Stimulated activated CD8-positive, alpha-beta memory T cell treated with anti-CD3 and anti-CD28 coated beads, Interleukin-4, amount 100 ng/mL, for 48 hours (primary cell): ENCODE measurements at places on chromosomes 7 and 10.
A peak's percentile ranks its signal among the peaks of the same experiment; 100 is the strongest.

- DNase-seq = no peak
These were observed 7.4 kb downstream of the PRPS1L1 start for GRCh38 chr7:18020138-18020715.

GRCh38 chr7:159144758-159145489 is at the start of gene VIPR2:
Gene VIPR2 (minus strand): TSS chr7:159144867. CDS start chr7:159144771, 96 bp downstream.
- DNase-seq = peak; percentile 37

DNA sequence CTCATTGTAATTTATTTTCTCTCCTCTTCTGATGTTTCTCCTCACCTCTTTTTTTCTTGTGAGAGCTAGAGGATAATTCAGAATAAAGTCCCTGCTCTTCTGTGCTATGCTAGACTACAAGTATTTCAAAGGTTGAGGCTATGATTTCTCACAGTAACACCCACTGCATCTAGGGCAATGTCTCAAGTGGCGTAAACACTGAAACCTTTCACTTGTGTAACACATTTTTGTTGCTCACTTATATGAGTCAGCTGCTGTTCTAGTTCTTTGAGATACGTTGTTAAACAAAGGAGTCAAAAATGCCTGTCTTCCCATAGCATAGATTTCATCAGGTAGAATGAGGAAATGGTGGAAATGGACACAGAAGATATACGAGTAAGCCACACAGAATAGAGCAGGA is 305.1 kb upstream of the PITRM1 start:
- DNase-seq = no peak

GRCh38 chr7:101168412-101169049 is 3.2 kb upstream of the VGF start:
- peak; percentile 42 for DNase-seq

- DNase-seq = no peak
These were observed 462.3 kb downstream of the PAXIP1 start for GRCh38 chr7:154540596-154540995.

GRCh38 chr7:51234139-51234538 is 82.5 kb downstream of the COBL start:
- DNase-seq = no peak

DNA sequence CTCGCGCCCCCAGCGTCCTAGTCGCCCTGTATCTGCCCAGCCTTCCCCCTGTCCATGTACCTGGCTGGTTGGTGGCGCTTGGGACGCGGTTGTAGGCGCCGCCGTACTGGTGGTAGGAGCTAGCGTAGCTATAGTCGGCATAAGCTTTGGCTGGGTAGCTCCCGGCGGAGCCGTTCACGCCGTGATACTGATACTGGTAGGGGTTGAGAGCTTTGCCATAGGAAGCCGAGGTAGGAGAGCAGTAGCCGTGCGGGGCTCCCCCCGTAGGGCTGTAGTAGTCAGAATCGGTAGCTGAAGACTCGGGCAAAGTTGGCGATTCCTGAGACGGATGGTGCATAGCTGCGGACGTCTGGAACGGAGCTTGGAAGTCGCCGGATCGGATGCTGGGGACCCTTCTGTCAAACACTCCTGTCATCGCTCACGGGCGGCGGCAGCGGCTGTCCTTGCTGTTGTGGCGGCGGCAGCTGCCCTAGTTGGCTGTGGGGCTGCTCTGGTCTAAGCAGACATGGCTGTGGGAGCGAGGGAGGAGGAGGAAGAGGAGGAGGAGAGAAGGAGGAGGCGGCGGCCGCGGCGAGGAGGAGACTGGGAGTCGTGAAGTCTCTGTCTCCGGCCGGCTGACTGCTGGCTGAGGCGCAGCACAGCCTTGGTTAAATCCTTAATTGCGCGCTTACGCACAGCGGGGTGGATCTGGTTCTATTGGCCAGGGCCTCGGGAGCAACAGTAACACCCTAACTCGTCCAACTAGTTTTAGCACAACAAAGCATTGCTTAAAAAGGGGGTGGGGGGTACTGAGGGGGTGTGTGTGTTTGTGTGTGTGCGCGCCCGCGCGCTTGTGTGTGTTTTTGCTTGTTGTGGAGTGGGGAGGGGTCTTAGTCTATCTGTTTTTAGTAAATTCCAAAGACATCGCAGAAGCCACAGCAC is at the start of gene DLX5:
DLX5 (minus strand) TSS at position 623 of the 921 bp plus-strand sequence; CDS start at position 415, 208 bp downstream.
- no peak for DNase-seq

DNA sequence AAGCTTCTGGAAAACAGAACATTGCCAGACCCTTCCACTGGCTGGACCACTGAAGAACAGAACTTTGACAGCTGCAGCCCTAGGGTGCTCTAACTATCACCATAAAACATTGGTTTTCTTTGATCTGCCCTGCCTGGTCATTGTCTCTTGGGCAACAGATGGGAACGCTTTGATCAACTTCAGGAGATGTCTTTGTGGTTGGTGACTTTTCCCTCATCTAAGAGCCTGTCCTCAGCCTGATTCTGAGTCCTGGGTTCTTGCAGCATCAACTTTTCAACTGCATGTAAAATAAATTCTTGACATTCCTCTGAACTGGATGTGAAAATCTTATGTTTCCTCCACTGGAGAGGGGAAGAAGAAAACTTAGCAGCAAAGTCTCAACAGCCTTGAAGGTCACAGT is 53.1 kb upstream of the ZNRF2 start:
- DNase-seq = no peak

GRCh38 chr10:100970076-100970913 is 991 bp downstream of the SEMA4G start:
- DNase-seq = peak; percentile 48

GRCh38 chr7:91869661-91870060 is 10.8 kb downstream of the MTERF1 start:
- DNase-seq = no peak

GRCh38 chr10:100766693-100767421 is 21.5 kb downstream of the PAX2 start:
- no peak for DNase-seq

DNA sequence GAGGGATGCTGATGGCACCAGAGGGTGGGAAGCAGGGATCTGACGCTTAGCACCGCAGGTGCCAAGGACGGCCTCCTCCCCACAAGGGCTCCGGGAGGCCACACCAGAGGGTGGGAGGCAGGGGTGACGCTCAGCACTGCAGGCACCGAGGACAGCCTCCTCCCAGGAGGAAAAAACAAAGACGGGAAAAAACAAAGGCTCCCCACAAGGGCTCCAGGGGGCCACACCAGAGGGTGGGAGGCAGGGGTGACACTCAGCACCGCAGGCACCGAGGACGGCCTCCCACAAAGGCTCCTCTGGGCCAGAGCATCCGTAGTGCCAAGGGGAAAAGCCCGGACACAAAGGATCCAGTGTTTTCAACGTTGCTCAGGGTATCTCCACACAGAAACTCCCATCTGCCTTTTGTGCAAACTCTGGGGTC is 25.6 kb downstream of the DIP2C start:
- DNase-seq = no peak

- DNase-seq = no peak
These were observed 183.1 kb upstream of the PRSS58 start for GRCh38 chr7:142440906-142441411.

DNA sequence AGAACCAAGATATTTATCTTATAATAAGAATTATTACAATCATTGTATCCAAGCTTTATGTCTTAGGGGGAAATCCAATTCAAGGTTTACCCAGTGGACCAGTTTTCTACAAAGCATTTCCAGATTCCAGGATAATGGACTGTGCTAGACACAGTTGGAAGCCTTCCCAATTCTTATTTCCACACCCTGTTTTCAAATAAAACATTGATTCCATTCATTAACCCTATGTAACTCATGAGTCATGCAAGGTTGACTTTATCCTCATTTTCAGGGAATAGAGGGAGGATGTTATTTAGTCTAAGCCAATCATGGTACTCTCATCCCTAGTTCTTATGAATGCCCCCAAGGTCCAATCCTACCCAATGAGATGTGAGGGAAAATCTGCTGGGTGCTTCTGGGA is 145.7 kb downstream of the RNLS start:
- DNase-seq = no peak

DNA sequence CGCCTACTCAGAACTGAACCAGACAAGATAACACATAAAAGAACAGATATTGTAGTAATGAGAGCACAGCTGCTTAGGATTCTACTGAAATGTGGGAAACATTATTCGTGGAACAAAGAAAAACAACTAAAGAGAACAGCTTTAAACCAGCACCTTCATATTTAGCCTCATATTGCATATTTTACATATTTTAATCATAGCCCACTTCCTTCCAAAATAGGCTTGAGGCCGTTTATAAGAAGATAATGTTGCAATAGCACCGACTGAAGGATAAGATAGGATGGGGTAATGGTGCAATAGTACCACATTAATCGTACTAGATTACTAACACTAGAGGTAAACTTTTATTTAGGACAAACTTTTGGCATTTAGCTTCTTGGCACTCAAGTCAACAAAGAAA is 71.3 kb downstream of the KCND2 start:
- DNase-seq = no peak

GRCh38 chr10:101778781-101779543 is 3.0 kb upstream of the FGF8 start:
- no peak for DNase-seq

DNA sequence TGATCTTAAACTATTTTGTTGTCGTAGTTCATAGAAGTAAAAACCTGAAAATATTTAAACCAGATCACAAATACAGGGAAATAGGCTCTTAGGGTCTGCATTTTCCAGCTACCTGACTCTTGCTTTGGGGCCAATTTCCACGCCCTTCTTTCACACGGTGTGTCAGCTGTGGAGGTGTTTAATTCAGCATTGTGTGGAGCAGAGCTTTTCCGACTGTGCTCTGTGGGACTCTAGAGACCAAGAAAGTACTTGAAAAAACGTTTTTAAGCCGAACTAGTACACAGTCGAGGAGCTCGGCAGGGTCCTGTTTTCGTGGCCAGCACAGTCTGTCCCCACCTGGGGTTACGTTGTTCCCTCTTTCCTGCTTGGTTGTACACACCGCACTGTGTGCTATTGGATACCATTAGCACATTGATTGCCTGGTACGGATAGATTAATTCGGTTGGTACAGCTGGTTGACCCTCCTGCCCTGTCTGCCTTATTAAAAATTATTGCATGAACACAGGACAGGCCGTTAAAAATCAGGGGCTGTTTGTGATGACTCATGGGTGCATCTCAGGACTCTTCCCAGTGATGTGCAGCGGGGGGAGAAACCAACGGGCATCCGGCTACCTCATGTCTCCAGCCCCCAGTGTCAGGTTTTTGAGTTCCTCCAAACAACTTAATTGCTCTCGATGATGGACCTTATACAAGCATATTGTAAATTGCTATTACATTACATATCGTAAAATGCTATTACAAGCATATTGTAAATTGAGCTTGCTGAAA is 80.7 kb upstream of the BTBD16 start:
- no peak for DNase-seq

DNA sequence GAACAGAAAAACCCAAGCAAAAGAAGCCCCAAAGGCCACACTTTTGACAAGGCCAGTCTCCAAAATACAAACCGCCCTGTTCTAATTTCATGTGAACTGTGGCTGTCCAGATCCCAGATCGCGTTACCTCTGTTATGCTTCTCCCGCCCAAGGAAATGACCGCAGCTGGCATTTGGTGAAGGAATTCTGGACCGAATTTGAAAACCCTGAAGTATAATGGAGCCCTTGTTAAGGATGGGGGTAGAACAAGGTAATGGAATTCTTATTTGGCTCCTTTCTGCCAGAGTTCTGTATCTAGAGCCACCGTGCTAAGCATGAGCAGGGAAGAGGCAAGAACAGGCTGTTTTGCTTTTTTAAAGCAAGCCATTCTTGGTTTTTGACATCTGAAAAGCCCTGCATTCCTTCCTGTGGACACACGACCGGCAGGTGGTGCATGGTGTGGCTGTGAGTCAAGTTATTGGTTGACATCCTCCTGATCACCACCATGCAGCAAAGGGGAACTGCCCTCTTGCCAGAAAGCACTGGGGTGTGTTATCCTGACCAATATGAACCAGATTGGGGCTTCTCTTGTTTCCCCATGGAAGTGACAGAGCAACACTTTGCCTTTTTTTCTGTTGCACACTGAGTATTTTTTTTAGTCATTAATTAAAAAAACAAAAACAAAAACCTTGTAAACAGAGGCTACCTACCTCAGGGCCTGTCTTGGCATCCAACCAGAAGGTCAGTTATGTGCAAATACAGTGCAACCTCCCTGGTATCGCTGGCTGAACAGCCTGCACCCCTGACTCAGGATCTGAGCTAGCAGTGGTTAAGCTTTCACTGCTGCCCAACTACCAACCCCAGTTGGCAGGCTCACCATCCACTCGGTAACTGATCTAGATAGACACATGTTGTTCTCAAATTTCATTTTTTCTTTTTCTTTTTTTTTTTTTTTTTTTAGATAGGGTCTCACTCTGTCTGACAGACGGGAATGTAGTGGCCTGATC is 14.2 kb downstream of the UCMA start:
- DNase-seq = no peak

DNA sequence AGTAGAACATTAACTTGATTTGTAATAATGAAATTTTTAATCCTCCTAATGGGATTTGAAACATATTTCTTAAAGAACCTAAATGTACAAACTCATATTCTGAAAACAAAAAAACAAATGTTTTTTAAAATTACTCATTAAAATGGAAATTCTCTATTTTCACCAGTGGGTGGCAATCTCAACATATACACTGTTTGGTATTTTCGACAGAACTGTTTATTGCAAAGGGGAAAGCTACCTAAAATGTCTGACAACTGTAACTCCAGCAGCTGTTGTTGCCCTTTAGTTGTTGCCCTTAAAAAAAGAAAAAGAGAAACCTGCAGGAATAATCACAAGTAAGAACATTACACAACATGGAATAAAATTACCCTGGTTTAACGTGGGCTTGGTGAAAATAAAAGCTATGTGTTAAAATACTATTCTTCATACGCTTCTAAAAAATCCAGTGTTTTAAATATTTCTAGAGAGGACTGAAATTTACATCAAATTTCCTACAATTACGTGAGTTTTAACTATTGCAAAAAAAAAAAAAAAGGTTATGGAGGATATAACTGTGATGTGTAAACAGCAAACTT is 54.5 kb downstream of the COL1A2 start:
- DNase-seq = no peak

DNA sequence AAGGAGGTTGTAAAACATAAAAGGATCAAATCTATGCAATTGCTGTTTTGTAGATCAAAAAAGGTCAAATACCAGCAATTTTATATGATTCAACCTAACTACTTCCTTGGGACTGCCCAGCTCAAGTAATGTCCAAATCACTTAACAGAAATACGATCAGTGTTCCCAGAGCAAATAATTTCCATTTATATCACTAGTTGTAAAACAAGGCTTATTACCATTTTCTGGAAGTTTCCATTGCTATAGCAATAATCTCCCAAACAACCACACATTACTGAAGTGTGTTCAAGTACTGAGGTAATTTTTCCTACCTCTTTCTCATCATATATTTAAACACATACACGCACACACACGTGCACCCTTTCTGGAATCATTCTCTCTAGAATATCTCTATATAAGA is 123.3 kb downstream of the NRCAM start:
- no peak for DNase-seq

DNA sequence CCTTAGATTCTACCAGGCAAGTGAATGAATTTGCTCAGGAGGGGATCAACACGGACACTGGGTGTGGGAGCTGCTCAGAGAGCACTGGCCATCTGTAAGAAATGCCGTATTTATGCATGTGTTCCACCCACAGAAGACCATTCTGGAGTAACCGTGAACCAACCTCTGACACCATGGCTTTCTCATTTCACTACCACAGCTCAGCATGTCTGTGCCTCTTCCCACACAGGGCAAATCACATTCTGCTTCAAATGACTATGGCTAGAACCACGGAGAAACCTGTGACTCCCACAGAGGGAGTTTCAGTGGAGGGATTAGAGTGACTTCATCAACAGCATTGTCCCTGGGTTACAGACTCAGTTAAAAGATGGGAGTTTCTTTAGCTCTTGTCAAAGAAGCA is 893.4 kb downstream of the XPNPEP1 start:
- DNase-seq = no peak
